SIG-M5 (cell line): ENCODE measurements at places on chromosomes 11 and 22.

- DNase-seq = no peak
Measured at GRCh38 chr11:129937592-129938238, 42.3 kb upstream of the NFRKB start.

DNA sequence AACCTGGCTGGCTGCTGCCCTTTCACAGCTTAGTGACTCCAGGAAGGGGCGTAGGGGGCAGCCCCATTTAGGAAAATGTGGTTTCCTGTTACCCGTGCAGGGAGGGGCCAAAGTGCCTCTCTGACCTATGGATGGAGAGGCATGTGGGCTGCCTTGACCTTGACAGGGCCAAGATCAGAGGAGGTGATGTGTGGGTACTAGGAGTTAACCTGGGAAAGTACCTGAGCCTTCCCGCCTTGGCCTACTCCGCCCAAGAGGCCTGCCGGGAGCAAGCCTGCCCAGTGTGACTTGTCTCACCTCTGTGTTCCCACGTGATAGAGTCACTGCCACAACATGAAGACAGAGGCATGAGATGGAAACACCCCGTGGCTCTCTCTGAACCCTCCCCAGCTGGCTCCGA, 33.4 kb downstream of the GRAMD4 start:
- DNase-seq = no peak

- DNase-seq = no peak
Measured at GRCh38 chr11:13896175-13896980, 66.1 kb upstream of the SPON1 start.

GRCh38 chr11:17651681-17652080, 67.7 kb upstream of the MYOD1 start:
- DNase-seq = no peak

DNA sequence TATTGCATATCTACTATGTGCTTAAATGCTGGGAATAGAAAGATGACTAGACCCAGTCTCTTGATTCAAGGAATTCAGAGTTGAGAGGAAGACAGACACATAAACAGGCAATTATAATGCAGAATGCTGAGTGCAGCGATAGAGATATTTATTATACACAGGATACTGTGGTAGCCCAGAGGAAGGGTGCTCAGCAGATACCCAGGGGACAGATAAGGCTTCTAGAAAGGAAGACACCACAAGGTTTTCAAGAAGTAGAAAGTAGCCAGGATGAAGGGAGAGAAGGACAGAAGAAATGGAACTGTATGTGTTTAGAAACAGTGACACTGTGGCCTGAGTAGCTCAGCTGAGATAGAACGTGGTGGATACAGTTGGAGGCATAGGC, 79.4 kb upstream of the NNMT start:
- no peak for DNase-seq

- DNase-seq = no peak
Measured at GRCh38 chr22:37659066-37659896, 758 bp downstream of the PDXP start.

- no peak for DNase-seq
Measured at GRCh38 chr11:9562716-9563115, 10.8 kb upstream of the WEE1 start.

DNA sequence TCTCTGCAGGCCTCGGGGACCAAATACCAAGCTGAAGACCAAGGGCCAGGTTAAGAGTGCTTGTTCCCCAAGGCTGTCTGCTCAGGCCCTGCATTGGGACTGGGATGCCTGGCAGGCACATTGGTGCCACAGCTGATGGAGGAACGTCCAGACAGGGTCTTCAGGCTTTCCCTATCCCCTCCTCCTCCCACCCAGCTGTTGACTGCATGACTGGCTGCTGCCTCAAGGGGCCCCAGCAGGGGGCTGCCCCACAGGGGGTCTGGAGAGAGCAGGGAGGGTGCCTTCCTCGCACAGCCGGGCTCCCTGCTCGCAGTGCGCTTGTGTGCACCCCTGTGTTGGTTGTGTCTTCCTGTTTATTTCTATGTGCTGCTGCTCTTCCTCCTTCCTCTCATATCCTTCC, 9.9 kb downstream of the RCOR2 start:
- DNase-seq = no peak

DNA sequence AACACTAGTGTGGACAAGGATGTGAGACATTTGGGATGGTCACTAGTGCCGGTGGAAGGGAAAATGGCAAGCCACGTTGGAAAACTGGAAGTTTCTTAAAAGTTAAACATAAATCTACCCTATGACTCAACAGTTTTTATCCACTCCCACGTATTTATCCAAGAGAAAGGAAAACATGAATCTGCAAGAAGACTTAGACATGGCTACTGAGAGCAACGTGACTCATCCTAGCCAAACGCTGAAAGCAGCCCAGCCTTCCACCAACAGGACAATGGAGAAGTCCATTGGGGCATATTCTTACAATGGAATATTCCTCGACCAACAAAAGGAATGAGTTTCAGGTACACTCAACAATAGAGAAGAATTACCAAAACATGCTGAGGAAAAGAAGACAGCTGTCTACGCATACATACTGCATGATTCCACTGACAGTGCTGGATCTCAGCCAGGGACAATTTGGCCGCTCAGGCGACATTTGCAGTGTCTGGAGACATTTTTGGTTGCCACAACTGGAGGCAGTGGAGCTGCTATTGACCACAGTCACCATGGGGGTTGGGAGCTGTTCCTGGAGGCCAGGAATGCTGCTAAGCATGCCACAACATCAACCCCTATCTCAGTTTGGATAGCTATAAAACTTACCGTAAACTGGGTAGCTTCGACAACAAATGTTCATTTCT, 21.2 kb downstream of the SYT13 start:
- no peak for DNase-seq

DNA sequence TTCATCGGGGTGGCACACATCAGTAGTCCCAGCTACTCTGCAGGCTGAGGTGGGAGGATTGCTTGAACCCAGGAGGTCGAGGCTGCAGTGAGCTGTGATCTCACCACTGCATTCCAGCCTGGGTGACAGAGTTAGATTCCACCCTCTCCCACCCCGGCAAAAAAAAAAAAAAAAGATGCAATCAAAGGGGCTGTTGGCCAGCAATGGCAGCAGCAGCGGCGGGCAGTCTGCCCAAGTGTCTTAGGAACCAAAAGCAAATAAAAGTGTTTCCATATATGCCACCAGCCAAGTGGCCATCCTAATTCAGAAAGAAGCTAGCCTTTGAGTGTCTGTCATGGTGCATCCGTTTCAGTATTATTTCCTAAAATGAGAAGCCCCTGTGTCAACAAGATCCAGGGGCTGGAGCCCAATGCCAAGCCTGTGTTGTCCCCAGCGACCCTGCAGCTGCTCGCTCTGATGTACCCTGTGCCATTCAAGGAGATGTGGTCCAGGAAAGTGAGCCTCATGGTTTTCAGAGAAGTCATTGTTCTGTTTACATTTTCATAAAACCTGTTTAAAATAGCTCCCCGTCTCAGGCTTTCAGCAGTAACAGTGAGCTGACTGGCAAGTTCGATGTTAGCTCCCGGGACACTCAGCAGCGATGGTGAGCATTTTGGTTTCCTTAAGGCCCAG, 12.5 kb downstream of the CDPF1 start:
- DNase-seq = no peak

DNA sequence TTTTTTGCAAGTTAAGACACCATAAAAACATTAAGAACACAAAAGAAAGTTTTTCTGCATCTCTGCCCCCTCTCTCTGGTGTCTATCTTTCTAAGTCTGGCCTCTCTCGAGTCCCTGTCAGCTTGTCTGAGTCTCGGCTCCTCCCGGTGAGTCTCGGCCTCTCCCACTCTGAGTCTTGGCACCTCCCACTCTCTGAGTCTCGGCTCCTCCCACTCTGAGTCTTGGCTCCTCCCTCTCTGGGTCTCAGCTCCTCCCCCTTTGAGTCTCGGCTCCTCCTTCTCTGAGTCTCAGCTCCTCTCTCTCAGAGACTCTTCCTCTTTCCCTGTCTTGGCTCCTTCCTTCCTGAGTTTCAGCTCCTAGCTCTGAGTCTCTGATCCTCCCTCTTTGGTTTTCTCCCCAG, 72.5 kb upstream of the AMPD3 start:
- DNase-seq = no peak

- no peak for DNase-seq
Measured at GRCh38 chr22:37801946-37802309, 5.8 kb upstream of the GCAT start.

DNA sequence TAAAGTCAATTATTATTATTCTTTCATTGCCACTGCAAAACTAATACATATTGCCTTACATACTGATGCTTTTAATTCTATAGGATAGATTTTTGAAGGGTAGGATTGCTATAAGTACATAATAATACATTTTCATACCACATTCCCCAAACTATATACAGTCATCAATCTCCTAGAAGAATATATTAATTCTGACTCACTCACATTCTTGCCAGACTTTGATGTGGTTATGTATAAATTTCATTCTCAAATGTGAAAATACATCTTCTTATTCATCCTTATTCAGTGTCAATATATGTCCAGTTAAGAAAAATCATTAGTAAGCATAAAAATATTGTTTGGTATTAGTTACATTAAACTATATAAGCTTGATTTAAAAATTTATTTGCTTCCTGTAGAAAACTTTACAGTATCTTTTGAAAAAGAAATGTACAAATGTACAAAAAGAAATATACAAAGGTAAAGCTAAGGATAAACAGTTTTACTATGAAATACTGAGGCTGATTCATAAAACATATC, 458.8 kb upstream of the CNTN5 start:
- no peak for DNase-seq

DNA sequence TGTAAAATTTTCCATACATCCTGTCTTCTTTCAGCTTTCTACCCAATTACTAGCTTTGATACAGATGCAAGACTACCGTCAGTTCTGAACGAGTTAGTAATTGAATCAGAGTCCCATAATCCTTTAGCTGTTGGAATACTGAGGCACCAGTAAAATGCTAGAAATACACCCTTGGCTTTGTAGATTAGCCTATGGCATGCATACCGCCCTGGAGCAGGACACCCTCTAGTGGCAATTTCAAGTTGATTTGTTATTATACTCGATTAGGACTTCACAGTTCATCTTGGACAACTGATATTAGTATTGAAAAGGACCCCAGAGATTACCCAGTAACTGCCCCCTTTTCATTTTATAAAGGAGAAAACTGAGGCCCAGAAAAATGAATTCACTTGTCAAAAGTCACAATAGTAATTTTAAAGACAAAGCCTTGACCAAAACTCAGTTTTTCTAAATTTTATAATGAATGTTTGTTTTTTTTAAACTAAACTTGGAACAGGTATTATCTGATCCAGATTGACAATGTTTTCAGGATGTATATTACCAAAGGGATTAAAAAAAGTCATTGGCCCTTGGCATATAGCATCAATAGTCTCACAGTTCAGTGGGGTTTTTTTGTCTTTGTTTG, 72.6 kb downstream of the HIPK3 start:
- no peak for DNase-seq

DNA sequence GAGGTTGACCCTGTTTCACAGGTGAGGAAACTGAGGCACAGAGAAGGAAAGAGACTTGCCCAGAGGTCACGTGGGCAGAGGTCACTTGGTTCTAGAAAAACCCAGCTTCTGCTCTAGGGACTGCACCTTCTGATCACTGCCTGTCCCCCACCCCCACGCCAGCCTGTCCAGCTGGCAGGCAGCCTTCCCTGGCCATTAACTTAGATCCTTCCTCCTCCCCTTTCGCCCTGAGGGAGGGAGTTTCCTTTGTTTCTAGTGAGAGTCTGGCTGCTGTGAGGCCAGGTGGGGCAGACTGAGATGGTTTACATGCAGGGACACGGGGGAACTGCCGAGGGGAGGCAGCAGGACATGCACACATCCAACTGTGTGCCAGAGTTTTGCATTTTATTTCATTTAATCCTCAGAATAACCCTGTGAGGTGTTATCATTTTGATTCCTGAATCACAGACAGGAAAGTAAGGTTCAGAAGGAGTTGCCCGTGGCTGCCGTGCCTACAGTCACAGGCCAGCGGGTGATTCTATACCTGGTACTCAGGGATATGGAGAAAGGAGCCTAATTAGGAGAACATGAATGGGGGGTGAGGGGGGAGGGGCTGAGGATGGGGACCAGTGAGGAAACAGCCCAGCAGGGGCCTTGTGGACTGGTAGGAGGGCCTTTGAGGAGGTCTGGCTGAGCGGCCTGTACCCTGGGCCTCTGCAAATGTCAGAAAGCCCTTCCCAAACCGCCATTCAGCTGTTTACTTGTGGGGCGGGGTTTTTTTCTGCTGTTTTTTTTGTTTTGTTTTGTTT, 3.4 kb downstream of the FAM83F start:
- DNase-seq = no peak

GRCh38 chr11:42249956-42250355, 790.5 kb upstream of the LRRC4C start:
- DNase-seq = no peak

DNA sequence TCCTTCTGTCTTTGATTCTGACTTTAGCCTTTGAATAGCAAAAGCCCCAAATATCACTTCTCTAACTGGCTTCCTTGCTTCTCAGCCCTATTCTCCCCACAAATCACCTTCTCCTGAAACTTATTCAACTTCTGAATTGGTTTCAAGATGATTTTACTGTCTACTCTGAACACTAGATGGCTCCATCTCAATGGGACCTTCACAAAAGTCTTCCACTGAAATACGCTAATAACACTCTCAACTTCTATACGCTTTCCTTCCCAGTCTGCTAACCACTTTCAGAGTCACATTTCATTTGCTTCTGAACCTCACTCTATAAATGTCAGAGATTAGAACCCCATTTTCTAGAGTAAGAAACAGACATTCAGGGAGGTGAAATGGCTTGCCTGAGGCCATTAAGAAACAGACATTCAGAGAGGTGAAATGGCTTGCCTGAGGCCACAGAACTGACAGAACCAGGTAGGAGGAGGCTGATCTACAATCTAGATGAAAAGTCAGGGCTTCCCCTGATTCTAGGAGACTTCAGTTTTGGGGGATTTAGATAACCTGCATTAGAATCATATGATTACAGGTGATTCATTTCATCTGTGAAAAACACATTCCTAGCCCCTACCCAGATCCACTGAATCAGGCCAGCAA, 20.6 kb downstream of the MORC2 start:
- DNase-seq = no peak

DNA sequence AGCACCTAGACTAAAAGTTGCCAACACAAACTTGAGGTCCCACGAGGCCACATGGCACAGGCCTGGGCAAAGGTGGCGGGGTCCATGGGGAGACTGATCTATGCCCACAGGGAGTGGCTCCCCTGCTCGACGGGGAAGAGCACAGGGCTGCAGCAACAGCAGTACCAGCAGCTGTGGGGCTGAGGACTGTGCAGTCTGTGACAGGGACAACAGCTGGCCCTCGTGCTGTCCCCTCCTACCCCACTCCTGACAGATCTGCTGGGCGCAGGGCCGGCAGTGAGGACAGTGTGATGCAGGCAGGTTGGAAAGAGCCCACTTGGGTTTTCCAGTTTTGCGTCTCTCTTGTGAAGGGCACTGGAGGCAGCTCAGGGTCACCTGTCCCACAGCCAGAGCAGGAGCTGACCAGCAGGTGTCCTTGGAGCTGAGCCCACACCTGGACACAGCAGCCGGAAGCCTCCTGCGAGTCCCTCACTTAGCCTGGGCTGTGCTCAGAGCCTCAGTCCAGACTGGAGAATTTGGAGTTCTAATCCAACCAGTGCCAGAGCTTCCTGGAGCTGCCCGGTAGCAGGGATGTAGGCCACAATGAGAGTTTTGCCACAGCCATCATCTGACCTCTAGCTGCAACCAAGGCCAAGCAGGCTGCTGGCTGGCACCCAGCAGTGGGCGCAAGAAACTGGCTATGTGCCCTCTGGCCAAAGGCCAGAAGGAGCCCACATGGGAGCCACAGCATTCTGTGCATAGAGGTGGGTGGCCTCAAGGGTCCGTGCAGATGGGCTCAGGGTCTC, 3.6 kb upstream of the GAS2L1 start:
- no peak for DNase-seq
